ENCODE measurements at places on chromosomes 6 and 20. TPM values are rescaled to one million over a fixed set of nuclear protein-coding genes. Genes with fewer than 3 reads are reported as not detected.
A peak's percentile ranks its signal among the peaks of the same experiment; 100 is the strongest.

DNA sequence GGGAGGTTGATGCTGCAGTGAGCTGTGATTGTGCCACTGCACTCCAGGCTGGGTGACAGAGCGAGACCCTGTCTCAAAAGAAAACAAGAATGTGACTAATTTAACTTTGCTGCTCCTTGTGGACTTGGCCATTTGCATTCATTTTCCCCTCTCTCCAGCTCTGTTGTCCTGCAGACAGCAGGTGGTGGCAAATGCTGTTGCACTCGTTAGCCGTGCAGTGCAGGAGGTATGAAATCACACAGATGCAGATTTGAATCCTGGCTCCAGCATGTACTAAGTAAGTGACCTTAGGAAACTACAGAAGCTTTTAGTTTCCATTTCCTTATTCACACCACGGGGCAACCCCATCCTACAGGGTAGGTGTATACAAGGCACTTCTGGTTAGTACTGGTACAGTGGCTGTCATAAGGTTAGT, 9.6 kb upstream of the BEND3 start:
- DNase-seq, result no peak

DNA sequence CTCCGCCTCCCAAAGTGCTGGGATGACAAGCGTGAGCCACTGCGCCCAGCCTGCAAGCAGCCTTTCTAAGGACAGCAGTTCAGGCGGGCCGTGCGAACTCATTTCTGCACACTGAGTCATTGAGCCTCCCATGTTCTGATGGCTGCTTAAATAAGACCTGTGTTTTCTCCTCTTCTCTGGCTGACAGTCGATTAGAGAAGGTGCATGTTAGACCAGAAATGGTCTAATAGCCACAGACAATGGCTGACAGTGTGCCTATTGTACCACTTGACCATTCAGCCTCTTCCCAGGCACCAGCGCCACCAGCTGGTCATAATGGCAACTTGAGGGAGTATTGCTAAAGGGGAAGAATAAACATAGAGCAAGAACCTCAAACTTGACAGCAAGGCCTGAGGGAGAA, 6.2 kb downstream of the CST11 start:
- DNase-seq, result peak; percentile 43

NUP43 gene
- 29.6 TPM for total RNA-seq

- DNase-seq, result no peak
Observed at GRCh38 chr20:15565786-15566185, 1007.5 kb downstream of the KIF16B start.

WFDC2 gene
- total RNA-seq, result not detected

GRCh38 chr6:26597821-26598220, 1.1 kb downstream of the ABT1 start:
- no peak for DNase-seq

GRCh38 chr20:4068708-4069107, 53.4 kb upstream of the RNF24 start:
- DNase-seq, result no peak

TGM2 gene
- 343 TPM for total RNA-seq

DNA sequence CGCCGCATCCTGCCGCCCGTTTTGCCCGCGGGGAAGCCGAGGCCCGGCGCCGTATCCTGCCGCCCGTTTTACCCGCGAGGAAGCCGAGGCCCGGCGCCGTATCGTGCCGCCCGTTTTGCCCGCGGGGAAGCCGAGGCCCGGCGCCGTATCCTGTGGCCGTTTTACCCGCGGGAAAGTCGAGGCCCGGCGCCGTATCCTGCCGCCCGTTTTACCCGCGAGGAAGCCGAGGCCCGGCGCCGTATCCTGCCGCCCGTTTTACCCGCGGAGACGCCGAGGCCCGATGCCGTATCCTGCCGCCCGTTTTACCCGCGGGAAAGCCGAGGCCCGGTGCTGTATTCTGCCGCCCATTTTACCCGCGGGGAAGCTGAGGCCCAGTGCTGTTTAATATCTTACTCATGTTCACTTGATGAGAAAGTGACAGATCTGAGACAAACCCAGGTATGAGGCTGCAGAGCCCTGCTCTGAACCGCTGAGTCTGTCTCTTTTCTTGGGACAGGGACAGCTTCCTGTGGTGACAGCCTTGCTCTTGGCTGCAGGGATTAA, 129.4 kb downstream of the CDH26 start:
- DNase-seq, result no peak
